ENCODE measurements at places on chromosomes 2 and 18.

DNA sequence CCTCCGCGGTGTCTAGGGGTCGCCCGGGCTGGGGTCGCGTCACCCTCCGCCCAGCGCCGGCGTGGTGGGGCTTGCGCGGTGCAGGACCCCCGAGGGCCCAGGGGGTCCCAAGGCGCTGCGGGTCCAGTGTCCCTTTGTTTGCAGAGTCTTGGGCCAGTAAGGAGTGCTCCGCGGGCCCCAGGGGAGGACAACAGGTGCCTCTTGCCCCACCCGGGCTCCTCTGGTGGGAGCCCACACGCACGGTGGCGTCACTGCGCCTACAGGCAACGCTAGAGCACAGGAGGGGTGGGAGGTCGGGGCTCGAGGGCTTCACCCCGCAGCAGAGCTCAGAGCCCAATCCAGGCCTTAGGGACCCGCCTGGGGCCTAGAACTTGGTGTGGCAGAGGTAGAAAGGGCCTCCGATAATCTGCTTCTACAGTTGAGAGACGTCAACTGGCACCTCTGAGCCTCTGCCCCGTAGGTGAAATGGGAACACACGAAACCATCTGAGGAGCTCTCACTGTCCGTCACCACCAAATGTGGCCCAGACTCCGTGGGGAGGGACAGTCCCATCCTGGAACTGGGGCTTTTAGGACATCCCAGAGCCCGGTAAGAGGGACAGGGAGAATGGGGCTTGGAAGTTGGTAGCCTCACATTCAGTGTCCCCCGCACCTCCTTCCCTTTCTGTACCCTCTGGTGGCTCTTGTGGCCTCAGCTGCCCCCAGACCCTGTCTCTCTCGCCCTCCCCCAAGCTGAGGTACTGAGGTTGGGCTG is 1.4 kb downstream of the ARID5A start:
- no peak for DNase-seq

GRCh38 chr2:218047536-218048225 is 21.4 kb upstream of the RUFY4 start:
- DNase-seq = no peak

GRCh38 chr2:117943013-117943672 is 70.7 kb downstream of the CCDC93 start:
- DNase-seq = no peak

DNA sequence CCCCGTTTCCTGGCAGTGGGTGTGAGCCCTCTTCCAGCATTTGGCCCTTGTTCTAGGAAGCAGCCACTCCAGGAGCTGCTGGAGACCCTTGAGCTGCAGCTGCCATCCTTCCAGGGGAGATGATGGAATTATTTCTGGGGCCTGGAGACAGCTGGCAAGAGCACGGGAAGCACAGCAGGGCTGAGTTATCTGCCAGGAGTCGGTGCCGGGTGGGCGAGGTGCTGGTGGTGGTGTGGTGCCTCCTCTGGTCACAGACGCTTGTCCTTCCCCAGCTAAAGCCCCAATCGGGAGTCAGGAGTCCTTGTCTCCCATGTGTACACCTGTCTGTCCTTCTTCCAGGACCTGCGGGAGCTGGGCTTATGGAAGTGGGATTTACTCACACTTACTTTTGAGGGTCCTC is 36.0 kb downstream of the DPYSL5 start:
- peak; percentile 55 for DNase-seq

- DNase-seq = peak; percentile 80
These were observed 13.4 kb upstream of the HOXD1 start for GRCh38 chr2:176174824-176175708.

GRCh38 chr2:99112617-99113016 is 28.9 kb upstream of the C2orf15 start:
- no peak for DNase-seq

DNA sequence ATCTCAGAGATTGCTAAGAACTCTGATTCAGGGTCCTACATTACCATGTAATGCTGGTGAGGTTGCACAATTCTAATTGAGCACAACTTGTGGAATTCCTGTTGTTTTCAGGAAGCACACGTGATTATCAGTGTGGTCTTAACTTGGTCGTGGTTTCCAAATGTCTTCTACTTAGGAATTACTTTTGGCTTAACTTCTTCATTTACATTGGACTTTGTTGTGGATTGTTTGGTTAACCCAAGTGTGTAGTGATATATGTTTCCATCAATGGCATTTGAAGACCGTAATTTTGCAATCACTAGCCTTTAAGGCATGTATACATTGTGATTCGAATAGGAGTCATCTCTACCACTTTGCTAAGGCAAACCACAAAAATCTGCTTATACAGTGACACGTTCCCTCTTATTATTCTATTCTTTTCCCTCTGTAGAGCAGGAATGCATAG is 373.3 kb downstream of the IRS1 start:
- no peak for DNase-seq

DNA sequence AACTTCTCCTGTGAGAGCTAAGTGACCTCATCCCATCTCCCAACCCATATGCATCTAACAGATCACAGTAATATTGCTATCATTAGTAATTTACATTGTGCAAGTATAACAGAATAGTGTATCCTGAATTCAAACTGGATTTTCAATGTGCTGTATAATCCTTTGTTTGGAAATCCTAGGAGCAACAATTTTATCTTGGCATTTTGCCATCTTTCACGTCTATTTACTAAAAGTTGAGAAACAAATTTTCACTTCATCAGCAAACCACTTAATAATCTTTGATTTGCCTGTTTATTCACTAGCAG is 3.8 kb downstream of the HNRNPLL start:
- no peak for DNase-seq

GRCh38 chr2:85778646-85779379 is 25.0 kb downstream of the ATOH8 start:
- no peak for DNase-seq

DNA sequence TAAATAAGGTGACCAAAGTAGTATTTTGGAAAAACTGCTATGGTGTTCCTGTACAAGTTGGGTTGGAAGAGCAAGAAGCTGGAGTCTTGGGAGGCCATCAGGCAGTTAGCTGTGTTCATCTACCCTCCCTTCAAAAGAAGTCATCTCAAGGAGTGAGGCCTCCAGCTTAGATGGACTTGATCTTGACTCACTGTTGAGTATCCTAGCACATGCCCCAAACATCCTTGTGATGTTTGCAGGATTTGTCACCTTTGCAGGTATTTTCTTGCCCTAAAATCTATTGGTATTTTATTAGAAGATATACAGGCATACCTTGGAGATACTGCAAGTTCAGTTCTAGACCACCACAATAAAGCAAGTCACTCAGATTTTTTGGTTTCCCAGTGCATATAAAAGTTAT is 30.2 kb downstream of the RNMT start:
- no peak for DNase-seq

GRCh38 chr2:168422584-168422983 is 33.5 kb upstream of the CERS6 start:
- no peak for DNase-seq

- DNase-seq = no peak
These were observed 959 bp upstream of the TUBA4B start for GRCh38 chr2:219252084-219252483.

Data from type B pancreatic cell (in vitro differentiated cells).